ENCODE measurements at places on chromosomes 11 and 22.

- DNase-seq, result no peak
Measured at GRCh38 chr11:27425814-27426213, 46.8 kb downstream of the LGR4 start.

DNA sequence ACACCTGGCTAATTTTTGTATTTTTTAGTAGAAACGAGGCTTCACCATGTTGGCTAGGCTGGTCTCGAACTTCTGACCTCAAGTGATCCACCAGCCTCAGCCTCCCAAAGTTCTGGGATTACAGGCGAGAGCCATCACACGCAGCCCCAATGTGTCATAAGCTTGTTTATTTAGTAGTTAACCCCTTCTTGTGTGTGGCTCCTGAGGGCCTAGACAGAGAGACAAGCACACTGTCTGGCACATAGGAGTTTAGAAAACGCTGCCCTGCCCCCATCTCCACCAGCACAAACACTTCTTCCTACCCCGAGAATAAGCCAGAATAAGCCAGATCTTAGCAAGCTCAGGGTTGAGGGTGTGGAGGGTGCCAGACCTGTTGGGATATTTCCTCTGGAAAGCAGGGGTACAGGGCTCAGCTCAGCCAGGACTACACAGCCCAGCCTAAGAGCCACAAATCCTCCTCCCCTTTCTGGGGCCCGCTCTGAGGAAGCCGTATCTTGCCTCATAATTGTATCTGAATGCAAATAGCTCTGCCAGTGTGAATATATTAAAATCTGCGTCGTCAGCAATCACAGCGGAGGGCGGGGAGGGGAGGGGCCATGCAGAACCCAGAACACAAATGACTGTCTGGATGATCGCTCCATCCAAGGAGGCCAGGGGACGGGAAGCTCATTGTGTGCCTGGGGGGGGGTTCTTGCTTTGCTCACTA lies 247.3 kb downstream of the MN1 start:
- no peak for DNase-seq

- DNase-seq, result no peak
Measured at GRCh38 chr11:112655371-112655770, 305.8 kb upstream of the NCAM1 start.

GRCh38 chr22:32674925-32675825 lies 126.3 kb upstream of the TIMP3 start:
- DNase-seq, result no peak

DNA sequence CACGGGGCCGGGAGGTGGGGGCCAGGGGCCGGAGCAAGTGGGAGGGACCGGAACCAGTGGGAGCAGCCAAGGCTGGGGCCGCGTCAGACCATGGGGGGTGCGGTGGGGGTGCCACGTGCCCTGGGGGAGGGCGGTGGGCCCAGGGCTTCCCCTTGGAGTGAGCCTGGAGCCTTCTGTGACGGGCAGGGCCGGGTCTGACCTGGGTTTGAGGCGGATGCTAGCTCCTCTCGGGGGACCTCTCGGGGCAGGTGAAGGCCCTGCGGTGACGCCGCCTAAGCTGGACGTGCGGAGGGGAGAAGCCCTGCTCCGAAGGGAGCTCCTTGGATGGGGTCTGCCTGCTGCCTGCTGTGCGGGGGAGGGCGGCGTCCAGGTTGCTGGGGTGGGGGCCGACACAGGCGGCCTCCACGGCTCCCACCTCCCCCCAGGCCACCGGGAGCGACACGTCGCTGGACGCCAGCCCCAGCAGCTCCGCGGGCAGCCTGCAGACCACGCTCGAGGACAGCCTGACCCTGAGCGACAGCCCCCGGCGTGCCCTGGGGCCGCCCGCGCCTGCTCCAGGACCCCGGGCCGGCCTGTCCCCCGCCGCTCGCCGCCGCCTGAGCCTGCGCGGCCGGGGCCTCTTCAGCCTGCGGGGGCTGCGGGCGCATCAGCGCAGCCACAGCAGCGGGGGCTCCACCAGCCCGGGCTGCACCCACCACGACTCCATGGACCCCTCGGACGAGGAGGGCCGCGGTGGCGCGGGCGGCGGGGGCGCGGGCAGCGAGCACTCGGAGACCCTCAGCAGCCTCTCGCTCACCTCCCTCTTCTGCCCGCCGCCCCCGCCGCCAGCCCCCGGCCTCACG lies 115.0 kb downstream of the CACNA1I start:
- DNase-seq, result no peak

DNA sequence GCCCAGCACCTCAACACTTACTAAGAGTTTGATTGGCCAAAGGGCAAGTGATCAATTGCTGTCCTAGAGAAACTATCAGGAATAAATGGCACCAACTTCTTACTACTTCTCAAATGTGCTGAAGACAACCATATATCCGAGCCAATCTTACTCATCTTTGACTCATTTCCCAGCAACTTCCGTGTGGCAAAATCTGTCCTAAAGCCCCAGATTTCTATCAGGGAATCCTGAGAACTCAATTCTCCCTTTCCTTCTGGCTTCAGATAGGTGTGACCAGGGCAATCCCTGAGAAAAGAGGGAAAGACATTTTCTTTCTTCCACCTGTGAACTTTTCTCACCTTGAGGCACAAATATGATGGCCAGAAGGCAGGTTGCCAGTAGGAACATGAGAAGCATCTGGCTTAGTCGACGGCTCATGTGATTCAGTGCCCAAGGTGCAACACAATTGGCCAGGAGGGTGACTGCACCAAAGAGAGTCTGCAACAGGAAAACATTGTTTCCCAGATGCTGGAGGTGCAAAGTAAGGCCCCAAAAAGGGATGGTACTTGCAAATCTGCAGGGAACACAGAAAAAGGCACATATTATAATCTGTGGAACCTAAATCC lies 21.8 kb upstream of the SLC22A24 start:
- DNase-seq, result no peak

- DNase-seq, result no peak
Measured at GRCh38 chr22:37276776-37277175, 5.5 kb upstream of the CYTH4 start.

DNA sequence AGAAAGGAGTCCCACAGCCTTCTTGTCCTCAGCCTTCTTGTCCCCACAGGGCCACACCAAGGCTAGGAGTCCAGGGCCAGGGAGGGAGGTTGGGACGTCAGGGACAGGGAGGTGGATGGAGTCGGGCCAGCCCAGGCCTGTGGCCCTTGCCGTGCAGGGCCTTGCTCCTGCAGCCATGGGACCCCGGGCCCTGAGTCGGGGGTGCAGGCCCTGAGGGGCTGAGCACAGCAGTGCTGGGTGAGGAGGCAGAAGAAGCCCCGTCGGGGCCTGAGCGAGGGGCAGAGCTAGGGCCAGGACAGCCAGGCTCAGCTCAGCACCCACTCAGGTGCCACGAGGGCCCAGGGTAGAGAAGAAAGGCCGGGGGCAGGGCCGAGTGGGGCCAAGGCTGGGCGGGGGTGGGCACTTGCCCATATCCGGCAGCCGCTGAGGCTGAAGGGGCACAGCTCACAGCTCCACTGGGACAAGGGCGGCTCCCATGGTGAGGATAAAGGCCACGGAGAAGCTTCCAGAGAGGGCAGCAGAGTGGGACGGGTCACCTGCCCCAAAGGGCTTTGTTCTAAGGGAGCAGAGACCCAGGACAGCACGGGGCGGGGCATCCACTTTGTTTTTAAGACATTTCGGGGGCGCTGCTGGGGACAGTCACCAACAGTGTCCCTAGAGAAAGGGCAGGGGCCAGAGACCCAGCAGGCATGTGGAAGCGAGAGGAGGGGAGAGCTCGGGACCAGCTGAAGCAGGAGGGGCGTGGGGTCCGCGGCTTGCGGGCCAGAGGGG lies 3.6 kb downstream of the MLC1 start:
- DNase-seq, result no peak
